ENCODE measurements at places on chromosomes 6 and 20.

DNA sequence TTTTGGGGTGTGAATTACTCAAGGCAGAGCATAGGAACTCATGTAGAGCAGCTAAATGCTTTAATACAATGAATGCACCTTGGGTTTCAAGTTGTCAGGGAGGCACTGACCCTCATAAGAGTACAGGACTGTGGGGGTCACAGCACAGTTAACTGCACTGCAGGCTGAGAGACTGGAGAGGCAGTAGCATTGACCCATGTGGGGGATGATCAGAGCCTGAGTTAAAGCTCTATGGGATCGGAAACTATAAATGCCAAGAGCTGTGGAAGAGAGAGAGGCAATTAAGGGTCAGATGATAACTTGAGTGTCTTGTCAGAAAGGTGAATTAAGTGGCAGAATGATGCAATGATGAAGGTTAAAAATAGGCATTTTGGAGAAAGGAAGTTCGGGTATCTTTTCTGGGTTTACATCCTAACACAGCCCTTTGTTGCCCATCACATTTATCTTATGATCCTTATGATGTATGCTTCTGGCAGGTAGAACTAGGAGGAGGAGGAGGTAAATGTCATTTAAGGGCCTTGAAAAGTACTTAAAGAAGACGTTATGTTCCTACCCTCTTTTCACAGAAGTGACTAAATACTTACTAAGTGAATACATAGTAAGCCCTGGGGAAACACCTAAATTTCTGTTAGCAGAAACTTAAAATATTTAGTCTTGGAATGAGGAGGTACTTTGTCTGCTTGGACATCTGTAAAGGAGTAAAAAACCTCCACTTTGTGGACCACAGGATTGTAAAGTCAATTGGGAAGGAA, 24.2 kb downstream of the LRRC1 start:
- DNase-seq = no peak

GRCh38 chr20:47243532-47244305, 112.8 kb downstream of the ZMYND8 start:
- DNase-seq = no peak

- DNase-seq = no peak
These were observed 88.2 kb upstream of the ATXN1 start for GRCh38 chr6:16849280-16849987.

DNA sequence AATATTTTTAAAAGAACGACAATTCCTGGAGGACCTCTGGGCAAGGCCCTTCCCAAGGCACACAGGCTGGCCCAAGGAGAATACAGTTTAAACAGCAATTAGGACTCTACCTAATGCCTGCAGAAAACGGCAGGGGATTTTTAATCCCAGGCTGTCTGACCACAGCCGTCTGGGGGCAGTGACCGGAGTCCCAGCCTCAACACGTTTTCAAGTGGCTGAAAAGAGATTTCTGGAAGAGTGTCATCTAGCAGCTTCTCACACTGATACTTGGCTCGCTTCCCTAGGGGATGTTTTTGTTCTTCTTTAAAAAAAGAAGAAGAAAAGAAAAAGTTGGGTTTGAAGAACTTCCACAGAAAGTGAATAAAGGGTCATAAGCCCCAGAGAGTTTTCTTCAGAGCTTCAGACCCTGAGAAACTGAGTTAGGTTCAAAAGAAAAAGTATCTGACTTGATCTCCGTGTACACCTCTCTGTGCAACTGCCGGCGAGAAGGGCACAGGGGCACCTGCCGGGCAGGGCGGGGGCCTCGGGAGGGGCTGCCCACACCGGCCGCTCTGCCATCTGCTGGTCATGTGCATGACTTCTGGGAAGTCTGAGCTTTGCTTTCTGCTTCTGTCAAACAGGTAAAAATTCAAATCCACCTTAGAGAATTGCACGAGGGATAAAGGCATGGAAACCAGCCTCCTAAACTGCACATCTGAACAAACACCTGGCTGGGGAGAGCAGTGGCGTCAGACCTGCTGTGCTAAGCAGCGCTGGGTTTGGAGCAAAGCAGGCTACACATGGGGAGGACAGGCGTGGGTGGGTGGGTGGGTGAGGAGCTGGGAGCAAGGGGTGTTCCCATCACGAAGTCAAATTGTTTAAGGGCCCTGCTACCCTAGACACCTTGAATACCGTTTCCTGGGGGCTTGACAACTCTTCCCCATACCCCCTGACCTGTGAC, 33.0 kb downstream of the RRBP1 start:
- DNase-seq = no peak

- peak; percentile 73 for DNase-seq
These were observed 185.1 kb downstream of the CLIC5 start for GRCh38 chr6:45830441-45831139.

DNA sequence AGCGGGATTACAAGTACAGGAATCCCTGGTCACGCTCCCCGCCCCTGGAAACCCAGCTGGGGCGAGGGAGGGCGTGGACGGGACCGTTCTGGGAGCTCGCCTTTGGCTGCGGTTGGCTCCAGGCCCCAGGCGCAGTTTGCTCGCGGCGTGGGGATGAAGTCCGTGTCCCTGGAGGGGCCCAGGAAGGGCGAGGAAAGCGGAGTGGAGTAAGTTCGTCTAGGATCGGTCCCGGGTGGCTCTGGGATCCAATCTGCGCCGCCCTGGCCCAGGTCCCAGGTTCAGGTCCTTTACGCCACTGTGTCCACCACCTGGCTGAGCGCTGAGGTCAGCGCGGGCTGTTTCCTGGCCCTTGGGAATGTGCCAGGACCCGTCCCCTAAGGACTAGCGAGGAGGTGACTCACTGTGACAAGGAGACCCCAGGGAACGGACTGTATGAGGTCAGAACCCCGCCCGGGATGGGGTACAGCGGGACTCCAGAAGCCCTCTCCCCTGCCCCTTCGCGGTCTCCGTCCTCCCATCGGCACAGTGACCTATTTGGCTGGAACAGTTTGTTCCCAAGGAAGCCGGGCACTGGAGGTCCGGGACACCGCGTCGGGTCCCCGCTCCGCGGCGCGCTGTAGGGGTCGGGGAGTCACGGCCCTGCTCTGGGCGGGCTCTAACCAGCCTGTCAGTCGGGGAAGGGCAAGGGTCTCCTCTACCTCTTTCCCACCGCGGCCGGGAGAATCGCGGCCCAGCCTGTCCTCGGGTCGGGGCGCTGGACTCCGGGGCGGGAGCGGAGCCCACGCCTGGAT, 724 bp downstream of the CDKN1A start:
- peak; percentile 61 for DNase-seq

DNA sequence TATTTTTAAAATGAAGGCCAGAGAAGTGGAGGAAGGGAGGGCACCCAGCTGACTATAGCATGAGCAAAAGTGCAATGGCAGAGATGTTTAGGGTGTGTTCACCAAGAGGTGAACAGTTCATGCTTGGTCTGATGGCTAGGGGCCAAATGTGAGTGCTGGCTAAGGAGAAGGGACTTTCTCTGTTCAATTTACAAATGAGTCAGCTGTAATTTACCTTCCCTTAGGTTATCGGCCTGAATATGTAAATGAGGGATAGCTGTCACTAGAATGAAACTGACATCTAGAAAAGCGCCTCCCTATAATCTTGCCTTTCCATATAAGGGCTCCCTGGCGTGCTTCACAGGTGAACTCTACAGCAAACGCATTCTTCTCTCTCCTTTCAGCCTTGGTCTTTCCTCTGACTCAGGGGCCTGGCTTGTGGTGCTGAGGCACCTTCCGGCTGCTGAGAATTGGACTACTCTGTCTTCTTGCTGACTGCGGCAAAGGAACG, 114.7 kb upstream of the BACH2 start:
- DNase-seq = peak; percentile 79

DNA sequence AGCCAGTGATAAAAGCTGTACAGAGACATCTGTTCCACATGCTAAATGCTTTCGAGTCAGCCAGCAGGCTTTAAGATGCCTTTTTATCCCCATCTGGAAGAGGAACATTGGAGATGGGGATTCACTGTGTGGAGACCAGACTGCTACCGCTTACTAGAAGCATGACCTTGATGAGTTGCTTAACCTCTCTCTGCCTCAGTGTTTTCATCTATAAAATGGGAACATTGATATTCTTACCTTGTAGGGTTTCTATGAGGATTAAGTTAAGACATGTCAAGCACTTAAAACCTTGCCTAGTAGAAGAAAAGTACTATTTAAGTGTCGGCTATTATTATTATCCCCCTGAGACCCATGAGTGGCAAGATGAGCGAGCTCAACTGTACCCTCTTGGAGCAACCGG, 165.3 kb upstream of the SNX9 start:
- DNase-seq = no peak

DNA sequence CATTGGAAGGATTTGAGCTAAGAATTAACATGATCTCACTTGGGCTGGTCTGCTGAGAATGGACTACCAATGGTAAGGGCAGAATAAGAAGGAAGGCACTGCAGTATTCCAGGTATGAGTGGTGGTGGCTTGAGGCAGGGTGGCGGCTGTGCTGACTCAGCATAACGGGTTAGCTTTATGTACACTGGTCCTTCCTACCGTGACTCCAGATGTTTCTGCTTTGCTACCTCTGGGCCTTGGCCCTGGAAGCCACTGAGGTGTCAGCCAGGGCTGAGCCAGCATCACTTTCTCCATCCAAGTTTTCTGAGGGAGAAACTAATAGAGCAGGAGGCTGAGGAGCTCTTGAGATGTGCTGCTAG, 12.9 kb upstream of the BTN3A3 start:
- DNase-seq = no peak

DNA sequence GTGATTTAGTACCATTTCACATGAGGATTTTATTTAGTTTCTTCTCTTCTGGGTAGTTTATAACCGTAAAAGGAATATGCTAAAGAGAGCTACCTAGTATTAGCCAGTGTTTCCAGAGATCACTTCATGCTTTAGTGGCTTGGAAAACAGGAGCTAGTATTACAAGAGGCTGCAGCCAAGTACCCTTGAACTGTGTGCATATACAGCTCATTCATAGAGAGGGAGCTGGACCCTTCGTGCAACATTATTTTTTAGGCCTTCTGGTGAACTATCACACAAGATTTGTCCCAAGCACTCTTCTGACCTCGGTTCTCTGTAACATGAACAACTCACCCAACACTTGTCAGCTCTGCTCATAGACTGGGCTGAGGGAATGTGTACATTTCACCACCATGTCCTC, 74.9 kb upstream of the RIN2 start:
- DNase-seq = no peak

DNA sequence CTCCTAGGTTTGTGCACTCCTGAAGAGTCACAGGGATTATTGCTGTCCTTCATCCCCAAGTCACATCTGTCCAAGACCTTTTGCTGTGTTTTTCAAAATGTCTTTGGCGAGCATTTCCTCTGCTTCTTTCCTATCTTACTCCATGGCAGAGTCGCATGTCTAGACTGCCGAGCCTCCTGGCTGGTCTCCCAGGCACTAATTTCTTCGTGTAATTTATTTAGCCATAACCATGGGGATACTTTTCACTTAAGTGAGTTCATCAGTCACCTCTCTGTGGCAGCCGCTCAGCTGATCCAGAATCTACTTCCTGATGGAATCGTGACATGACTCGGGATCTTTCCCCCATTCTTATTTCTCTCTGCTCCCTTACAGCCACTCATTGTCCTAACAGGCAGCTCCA, 25.8 kb downstream of the ADGRF5 start:
- DNase-seq = no peak

DNA sequence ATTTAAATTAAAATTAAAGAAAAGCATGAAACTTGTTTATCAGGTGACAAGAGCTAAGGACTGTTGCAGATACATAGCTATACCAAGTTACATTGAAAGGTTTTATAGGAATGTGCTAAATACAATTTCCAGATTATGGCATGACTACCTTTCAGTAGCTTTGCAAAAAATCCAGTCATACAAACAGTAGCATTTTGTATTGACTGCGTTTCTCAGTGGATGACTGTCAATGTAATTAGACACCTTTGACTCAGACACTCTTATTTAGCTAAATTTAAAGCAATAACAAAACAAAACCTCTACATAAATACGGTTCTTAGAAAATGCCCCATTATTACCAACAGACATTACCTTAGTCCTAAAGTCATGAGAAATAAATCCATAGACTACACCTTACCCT, 275.8 kb upstream of the RUNX2 start:
- DNase-seq = no peak

DNA sequence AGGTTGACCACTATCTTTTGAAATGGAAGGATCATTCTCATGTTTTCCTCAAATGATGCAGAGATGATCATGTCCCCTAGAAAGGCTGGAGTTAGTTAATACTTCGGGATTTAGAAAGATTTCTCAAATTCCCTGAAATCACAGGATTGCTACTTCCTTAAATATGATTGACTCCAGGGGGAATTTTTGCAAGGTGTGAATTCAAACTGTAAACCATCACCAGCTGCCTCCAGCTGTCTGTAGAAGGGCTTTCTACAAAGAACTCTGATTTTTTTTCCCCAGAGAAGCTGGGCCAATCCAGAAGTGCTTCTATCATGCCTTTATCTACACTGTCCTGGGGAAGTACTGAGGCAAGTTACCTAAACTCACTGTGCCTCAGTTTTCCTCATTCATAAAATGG, 114.5 kb downstream of the EDN1 start:
- no peak for DNase-seq

- DNase-seq = no peak
These were observed 27.0 kb upstream of the CCN6 start for GRCh38 chr6:112026933-112027332.

- peak; percentile 21 for DNase-seq
These were observed 18.0 kb upstream of the DEFB129 start for GRCh38 chr20:208942-209566.

DNA sequence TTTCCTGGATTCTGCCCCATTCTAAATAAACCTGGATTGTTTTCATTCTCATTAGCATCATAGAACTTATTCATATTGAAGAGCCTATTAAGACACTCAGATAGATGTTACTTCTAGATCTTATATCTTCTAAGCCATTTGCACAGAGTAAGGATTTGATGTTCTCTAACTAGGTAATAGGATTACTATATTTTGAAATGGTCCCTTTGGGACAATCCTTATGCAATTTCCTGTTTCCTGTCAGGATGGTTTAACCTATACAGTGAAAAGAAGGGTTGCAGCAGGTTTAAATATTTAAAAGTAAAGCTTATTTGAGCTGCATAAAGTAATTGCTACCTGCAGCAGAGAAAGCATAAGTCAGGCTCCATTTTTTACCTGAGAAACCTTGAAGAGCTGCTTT, 860.1 kb downstream of the TFAP2A start:
- DNase-seq = no peak

DNA sequence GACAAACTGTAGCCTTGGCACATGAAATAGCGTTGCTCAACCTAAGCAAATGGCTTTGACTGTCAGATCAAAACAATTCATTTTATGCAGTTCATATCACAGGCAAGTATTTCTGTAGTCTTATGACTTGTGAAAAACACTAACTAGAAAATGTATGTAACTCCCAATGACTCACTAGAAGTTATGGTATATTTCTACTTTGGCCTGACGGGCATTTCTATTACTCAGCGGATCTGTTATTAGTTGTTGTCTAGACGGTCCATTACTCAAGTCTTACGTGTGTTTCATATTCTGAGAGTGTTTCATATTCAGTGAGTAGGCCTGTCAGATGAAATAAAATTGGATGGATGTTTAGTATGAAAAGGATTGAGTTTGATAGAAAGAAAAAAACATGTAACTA, 880.9 kb downstream of the PRIM2 start:
- DNase-seq = no peak

GRCh38 chr6:111175109-111175508, 87.8 kb downstream of the SLC16A10 start:
- DNase-seq = no peak

GRCh38 chr20:3275064-3275935, 36.3 kb upstream of the SLC4A11 start:
- DNase-seq = no peak

- DNase-seq = no peak
These were observed 70.1 kb downstream of the NRN1 start for GRCh38 chr6:5936631-5937030.

Data from activated T-cell treated with anti-CD3 and anti-CD28 coated beads, Interleukin-2, amount 50 U/mL, for 48 hours (primary cell).